ENCODE measurements at places on chromosomes 1 and 21. TPM values are rescaled to one million over a fixed set of nuclear protein-coding genes. Genes with fewer than 3 reads are reported as not detected.

SYCP1 gene
- not detected for total RNA-seq

ICOSLG gene
- 5.5 TPM for total RNA-seq

COL9A2 gene
- 2.9 TPM for total RNA-seq

RNF19B gene
- 29.1 TPM for total RNA-seq

RORC gene
- total RNA-seq = not detected

TMPRSS2 gene
- total RNA-seq = 111 TPM

DIRAS3 gene
- not detected for total RNA-seq

FAM177B gene
- total RNA-seq = not detected

GJC2 gene
- 2.4 TPM for total RNA-seq

OR2L2 gene
- not detected for total RNA-seq

COA7 gene
- total RNA-seq = 44.9 TPM

LCE1E gene
- total RNA-seq = not detected

KRTAP10-1 gene
- not detected for total RNA-seq

Data from Panc1 (cell line).